C1 segment of cervical spinal cord (tissue), 14 donors: ENCODE measurements at places on chromosomes 12 and 14.

DNA sequence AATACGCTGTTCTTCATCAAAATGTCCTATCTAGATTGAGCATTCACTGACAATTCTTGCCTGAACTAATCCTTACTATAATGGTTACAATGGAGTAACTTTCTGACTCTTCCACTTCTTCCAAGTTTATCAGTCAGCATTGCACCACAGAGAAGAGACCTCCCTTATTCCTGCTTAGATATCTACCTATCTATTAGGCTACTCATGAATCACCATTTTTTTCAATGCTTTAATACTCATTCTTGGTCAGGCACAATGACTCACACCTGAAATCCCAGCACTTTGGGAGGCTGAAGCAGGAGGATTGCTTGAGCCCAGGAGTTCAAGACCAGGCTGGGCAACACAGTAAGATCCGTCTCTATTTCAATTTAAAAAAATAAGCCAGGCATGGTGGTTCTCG, 39.3 kb downstream of the RPS6KA5 start:
- no peak for DNase-seq

- no peak for DNase-seq
Measured at GRCh38 chr14:100677554-100678468, 48.9 kb upstream of the DLK1 start.

DNA sequence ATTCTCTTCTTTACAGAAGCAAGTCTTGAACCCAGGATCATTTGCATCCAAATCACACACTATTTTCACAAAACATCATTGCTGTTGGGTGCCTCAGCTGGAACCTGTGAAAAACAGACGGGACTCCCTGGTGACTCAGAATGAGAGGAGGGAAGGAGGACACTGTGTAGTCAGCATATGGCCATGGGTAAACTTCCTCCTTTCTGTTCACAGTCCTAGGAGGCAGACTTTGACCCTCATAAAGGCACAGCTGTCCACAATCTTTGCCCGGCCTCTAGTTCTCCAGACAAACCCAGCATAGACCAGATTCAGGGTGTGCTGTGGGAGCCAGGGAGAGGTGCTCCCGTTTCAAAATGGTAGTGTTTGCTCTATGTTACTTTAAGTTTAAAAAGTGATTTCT, 62.0 kb downstream of the DYRK2 start:
- peak; percentile 12 for DNase-seq

DNA sequence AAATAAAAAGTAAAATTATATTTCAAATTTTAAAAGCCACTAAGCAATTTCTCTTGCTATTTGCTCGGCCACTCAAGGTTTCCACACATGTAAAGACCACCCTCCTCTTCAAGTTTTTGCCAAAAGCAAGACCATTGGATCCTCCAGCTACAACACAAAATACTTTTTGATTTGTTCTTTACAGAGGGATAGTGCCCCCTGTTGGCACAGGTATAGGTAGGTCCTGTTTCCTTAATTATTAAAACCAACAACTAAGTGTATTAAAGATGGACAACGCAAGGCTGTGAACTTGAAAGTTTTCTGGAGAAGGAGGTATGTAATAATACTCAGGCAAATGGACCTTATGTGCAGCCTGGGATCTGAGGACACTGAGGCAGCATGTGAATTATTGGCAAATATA, 23.8 kb downstream of the ATP6V1D start:
- no peak for DNase-seq

DNA sequence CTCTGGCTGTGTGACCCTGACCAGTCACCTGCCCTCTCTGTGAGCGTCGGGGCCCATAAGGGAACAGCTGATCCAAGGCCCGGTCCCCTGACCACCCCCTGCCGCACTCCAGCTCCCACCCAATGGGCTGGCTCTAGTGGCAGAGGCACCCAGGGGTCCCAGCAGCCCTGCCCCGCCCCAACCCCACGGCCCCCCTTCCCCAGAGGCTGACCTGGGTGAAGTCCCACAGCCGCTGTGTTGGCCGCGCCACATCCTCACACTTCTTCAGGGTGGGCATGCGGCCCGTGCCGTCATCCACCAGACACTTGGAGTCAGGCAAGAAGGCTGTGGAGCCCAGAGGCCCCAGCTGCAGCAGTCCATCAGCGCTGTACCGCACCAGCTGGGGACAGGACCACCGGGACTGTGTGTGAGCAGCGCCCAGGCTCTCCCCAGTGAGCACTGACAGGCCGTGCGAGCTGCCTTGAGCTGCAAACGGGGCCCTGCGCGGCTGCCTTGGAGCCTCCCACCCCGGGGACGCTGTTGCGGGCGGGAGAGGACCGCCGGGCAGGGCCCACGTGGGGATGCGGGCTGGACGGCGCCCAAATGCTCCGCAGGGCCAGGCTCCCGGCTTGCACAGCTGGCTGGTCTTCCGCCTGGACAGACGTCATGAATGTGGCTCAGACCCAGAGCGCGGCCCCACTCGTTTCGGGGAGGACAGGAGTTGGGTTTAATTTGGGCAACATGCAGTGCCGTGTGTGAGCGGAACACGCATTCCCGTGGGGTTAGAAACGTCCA, 53.5 kb downstream of the NOC4L start:
- DNase-seq = no peak

- no peak for DNase-seq
Measured at GRCh38 chr14:20530771-20531571, 25.6 kb downstream of the RNASE10 start.

GRCh38 chr12:54126029-54126695, 62.6 kb downstream of the SMUG1 start:
- peak; percentile 39 for DNase-seq

GRCh38 chr12:118574288-118574687, 197.9 kb downstream of the SUDS3 start:
- DNase-seq = no peak

- no peak for DNase-seq
Measured at GRCh38 chr14:61479746-61480502, 158.5 kb downstream of the PRKCH start.
